Activated naive CD4-positive, alpha-beta T cell treated with Interleukin-2 at 50 U/mL for 16 hours (primary cell): ENCODE measurements at places on chromosomes 16 and 17.

GRCh38 chr16:4053301-4053845, 62.9 kb downstream of the ADCY9 start:
- no peak for DNase-seq

GRCh38 chr17:57629470-57629869, 115.6 kb downstream of the CCDC182 start:
- no peak for DNase-seq

DNA sequence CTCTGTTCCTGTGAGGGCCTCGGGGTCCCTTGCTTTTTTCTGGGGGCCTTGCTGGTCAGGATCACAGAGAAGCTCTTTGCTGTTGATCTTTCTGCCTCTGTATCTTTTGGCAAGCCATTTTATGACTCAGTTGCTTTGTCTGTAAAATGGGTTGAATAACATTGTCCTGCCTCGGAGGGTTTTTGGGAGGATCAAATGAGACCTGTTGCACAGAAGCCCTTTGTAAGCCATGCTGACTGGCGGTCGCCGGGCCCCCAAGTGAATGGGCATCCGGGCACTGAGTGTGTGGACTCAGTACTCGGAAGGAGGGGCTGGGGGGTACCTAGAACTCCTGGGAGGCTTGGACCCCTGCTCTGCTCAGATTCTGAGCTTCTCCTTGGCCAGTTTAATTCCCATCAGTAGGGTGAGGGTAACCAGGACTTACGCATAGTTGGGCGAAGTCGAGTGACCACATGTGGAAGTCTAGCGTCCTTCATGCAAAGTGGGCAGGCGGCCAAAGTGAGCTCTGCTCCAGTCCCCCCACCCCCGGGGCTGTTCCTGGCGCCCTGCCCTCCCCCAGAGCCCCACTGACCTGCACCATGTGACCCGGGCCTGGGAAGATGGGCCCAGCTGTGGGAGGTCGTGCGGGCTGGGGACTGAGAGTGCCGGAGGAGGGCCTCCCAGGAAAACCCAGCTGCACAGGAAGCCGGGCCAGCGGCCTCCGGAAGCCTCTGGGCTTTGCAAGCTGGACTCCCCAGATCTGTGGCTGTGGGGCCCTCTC, 284.0 kb downstream of the SEC14L1 start:
- DNase-seq: no peak

DNA sequence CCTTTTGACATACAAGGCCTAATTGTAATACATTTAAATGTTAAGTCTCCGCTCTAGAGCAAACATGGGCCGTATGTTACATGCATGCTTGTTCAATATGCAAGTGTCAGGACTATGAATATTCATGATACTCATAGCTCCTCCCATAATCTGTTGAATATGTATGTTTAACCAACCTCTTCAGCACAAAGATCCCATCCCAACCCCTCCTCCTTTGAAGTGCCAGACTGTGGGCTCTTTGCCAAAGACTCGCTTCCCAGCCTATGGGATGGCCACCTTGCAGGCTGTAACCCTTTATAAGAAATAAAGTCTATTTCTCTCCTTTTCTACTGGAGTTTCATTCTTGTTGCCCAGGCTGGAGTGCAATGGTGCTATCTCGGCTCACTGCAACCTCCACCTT, 156.2 kb downstream of the ABCC12 start:
- DNase-seq: no peak

DNA sequence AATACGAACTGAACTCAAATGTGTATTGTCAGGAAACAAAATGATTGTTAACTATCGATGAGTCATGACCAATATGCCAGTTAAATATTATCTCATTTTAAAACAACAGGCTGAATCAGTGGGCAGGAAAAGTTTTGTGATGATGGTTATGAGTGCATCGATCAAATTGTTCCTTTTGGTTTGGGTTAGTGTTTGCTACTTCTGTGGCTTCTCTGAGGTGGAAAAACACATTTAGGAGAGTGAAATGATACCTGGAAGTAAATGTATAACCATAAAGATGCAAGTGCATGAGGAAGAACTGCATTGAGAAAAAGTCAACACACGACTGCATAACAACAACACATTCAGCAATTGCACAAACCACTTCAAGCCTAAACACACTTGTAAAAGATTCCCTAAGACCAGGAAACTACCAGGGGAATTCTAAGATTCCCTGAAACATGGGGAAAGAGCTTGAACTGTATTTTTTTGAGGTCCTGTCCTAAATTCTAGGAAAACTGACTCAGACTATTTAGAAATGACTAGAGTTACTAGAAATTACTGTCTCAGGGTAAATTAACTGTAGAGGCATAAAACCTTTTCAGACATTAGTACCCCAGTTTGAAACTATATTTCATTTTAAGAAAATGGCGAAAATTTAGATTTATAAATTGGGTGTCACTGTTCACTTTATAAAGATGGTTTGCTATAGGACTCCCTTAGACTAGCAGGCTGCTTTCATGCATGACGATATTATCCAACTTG, 44.8 kb downstream of the CDYL2 start:
- DNase-seq: no peak
